ENCODE measurements at places on chromosomes 2 and 18. TPM values are rescaled to one million over a fixed set of nuclear protein-coding genes. Genes with fewer than 3 reads are reported as not detected.

The GPR148 gene
- polyA plus RNA-seq = not detected

- DNase-seq = no peak
Measured at GRCh38 chr2:144356402-144356801, 163.5 kb downstream of the ZEB2 start.

DNA sequence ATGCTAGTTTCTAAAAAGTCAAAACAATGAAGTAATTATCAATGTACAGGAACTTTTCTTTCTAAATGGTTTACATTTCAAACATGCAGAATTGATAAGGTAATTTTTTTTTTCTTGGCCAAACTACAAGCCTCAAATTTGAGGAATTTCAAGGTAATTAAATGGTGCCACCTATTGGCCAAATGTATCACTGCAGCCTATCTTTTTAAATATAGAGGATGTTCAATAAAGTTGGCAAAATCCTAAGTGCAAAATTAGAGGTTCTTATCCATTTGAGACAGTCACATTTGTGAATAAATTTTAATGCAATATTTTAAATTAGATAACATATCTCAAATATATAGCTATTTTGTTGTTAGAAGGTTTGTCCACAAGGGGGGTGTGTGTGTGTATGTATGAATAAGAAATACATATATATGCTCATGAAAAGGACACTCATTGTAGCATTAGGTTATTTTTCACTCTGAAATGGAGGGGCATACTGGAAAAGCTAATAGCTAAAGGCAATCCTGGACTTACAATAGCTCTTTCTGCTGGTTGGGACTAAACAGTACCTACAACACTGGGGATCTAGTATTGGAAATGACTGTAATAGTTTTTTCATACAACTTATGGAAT lies 26.2 kb downstream of the MMADHC start:
- DNase-seq = peak; percentile 57

The ZBTB7C gene
- not detected for polyA plus RNA-seq

DNA sequence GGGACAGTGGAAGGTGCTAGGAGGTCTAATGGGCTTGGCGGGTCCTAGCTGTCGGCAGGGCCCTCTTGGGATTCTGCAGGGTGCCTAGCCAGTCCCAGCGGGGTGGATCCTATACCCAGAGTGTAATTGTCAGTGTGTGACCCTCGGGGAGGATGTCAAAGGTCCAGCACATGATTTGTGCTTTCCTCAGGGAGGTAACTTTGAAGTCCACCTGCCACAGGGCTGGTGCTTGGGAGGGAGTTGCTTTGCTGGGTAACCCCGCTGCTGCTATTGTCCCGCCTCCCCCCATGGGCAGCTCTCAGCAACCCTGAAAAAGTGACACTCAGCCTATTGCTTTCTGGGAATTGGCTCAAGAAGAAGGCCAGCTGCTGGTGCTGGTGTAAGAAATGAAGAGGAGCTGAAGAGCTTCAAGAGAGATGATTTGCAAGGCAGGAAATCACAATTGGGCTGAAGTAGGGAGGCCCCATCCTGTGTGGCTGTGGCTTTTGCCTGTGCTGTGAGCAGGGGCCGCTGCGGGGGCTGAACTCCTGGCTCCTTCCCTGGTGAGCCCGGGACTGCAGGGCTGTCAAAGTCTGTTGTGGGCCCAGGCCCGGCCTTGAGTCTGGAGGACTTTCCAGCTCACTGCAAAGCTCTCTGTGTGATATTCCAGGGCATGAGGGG lies 36.4 kb downstream of the EMILIN2 start:
- DNase-seq = no peak

DNA sequence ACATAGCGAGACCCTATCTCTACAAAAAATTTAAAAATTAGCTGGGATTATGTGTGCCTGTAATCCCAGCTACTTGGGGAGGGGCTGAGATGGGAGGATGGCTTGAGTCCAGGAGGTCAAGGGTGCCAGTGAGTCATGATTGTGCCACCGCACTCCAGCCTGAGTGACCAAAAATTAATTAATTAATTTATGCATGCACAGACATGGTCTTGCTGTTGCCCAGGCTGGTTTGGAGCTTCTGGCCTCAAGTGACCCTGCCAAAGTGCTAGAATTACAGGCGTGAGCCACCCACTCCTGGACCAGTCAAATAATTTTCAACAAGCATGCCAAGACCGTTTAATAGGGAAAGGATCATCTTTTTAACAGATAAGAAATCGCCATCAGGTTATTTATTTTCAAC lies 57.7 kb upstream of the TFCP2L1 start:
- no peak for DNase-seq

The L3MBTL4 gene
- not detected for polyA plus RNA-seq

- no peak for DNase-seq
Measured at GRCh38 chr18:67672155-67672554, 155.6 kb upstream of the DSEL start.

The PIEZO2 gene
- 1.7 TPM for polyA plus RNA-seq

- no peak for DNase-seq
Measured at GRCh38 chr18:58396144-58396543, 232.7 kb downstream of the ALPK2 start.

DNA sequence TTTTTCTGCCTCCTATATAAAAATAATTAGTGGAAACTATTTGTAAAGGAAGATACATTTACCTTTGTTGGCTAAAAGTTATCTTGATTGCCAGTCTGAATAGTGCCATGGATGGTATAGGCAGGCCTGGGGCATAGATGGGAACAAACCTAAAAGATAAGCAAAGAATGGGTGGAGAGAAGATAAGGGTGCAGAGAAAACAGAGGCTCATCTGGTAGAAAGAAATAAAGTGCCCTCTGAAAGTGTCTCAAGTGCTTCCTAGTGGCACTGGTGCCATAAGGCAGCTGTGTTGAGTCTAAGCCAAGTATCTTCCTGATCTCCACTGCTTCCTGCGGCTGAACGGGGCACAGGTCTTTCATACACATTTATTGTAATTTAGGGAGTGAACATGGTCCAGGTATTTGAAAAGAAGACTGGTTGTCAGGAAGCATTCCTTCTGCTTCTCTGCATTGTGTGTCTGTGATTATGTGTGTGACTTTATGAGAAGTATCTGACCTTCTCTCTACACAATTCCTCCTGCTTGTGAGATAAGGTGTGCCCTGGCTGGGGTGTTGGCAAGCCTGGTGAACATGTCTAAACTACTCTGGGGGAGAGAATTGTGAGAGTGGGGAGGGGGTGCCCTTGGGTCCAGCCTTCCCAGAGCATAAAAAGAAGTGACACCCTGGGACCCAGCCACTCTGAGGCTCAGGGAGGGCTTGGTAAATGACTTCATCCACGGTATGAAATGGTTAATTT lies 280.5 kb downstream of the CAMKMT start:
- no peak for DNase-seq

DNA sequence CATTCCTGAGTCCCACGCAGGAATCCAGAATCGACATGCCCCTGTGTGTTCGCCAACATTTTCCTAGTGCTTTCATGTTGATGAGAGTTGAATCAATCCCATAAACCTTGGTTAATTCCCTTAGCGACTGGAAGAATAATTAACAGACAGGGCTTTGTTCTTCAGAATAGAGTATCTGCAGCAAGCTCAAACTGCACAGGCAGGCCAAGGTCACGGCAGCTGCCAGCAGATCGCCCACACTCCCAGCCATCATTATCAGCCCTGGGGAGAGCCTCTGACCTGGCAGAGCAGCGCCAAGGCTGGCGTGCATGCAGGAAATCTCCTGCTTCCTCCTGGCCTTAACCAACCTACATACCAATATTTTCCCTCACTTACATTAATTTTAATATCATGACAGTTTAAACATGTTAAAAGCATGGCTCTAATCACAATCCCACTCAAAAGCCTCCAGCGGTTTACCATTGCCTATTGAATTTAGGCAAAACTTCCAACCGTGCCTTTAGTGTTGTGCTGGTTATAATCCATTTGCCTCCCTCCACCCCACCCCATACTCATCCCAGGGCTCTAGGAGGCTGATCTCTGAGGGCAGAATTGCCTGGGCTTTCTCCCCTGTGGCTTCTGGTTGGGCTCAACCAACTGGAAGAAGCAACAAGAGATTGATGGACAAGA lies 46.8 kb upstream of the NCK2 start:
- DNase-seq = no peak

The UGT1A8 gene
- not detected for polyA plus RNA-seq

DNA sequence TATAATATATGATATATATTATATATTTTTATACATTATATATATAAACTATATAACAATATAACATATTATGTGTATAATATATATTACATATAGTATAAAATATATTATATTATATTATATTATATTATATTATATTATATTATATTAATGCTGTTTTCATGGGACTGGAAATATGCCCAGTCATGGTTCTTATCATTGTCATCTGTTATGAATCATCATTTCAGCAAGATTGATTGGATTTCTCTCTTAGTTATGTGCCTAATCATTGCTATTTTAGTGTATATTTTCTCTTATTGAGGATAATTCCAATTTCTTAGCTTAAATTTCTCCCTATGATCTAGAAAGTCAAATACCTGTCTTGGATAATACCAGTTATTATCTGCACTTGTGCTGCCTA lies 617.8 kb downstream of the TRIB2 start:
- no peak for DNase-seq

The CD207 gene
- polyA plus RNA-seq = not detected
